ENCODE measurements at places on chromosomes 5 and 9.
A peak's percentile ranks its signal among the peaks of the same experiment; 100 is the strongest.

- no peak for DNase-seq
These were observed 82.4 kb downstream of the MARCHF3 start for GRCh38 chr5:126948011-126948355.

DNA sequence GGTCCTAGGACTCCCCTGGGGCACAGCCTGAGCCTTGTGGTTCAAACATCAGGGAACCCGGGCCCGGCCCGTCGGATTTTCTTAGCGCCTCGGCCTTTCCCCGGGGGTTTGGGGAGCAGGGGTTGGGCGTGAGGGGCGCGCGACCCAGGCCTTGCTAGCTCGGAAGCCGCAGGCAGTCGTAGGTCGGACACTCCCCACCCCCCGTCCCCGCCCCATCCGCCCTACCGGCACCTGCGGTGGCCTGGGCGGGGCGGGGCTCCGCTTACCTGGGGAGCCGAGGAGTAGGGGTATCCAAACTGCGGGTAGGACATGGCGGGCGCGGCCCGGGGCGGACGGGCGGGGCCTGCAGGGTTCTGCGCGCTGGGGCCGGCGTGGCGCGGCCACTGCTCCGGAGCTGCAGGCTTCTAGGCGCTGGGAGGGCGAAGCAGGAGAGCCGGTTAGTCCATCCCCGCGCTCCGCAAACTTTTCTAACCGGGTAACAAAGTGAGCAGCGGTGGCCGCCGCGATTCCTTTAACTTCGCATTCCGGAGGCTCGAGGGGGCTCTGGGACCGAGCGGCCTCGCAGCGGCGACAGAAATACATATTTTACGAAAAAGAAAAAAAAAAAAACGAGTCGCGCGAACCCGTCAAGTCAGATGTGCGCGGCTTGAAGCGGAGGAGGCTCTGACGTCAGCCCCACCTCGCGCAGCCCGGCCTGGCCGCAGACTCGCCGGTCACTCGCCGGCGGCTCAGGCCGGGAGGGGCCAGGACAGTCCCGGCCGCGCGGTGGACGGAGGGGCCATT is at the start of gene IRX4:
Gene IRX4 (minus strand): TSS at position 589 of the 783 bp plus-strand sequence. CDS start 278 bp downstream, at position 311.
- no peak for DNase-seq

DNA sequence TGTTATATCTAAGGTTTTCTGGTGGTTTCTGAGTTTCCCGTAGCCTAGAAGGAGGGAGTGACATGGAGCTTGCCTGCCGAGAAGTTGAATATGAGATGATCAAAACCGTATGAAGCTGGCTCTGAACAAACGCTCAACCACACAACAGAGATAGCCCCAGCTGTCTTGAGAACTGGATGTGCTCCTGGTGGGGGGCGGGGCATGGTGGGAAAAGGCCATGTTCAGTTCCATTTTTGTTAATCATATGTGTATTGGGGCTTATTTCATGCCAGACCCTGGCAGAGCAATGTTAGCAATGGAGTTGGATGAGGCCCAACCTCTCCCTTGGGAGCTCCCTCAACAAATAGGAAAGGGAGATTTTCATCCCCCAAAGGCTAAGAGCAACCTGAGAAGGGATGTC is 4.8 kb downstream of the CCL19 start:
- no peak for DNase-seq

GRCh38 chr9:7653262-7653661 is 146.3 kb downstream of the DMAC1 start:
- peak; percentile 6 for DNase-seq

Data from Kasumi-1 (cell line).